NCI-H524 treated with DMSO at 0.1 percent for 48 hours (cell line): ENCODE measurements at places on chromosomes 3 and 15.

DNA sequence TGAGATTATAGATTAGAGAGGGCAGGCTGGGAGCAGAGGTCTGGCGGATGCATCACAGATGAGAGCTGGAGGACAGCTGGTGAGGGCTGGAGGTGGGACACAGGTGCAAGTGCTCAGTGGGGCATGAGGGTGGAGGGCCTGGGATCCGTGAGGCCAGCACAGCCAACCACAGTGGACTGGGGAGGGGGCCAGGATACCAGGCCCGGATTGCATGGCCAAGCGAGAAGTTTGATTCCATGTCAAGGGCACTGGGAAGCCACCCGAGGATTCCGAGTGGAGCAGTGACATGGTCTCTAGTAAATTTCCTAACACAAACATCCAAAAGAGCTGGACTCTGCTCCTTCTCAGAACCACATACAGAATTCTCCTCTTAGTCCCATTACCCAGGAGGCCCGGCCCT, 44.0 kb upstream of the SLC41A3 start:
- DNase-seq, result no peak

DNA sequence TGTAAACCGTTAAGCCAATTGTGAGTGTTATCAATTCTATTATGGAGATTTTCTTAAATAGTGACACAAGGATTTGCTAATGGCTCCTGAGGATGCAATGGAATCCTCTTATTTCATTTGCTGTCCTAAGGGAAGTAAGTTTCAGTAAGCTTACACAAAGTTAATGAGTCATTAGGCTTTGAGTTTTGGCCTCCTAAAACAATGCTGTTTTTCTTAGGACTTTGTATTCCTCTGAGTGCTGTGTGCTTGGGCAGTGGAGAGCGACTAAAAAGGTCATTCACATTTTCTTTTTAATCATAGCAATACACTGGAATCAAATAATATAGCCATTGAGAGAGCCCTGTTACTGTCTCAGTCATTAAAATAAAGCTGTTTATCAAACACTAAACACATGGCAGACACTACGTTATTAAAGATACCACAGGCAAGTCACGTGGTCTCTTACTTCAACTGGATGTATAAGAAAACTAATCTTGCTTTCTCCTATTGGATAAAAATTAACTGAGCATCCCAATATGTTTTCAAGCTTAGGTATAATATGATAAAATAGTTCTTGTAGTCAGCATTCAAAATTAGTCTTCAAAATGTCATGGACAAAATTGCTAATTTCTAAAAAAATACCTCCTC, 290.8 kb downstream of the NLGN1 start:
- no peak for DNase-seq

DNA sequence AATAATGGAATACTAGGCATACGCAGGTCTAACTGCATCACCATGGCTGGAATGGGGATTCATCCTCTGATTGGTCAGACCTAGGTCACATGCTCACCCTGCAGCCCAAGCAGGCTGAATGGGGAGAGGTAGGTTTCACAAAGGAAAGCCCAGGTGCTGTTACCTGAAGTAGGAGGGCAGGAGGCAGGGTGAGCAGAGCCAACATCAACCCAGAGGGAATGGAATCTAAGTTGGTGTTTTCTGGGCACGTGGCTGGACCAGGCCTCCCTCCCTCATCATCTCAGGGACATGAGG, 6.7 kb upstream of the H1-8 start:
- no peak for DNase-seq

GRCh38 chr3:124088801-124089200, 96.9 kb upstream of the ROPN1 start:
- DNase-seq, result no peak

DNA sequence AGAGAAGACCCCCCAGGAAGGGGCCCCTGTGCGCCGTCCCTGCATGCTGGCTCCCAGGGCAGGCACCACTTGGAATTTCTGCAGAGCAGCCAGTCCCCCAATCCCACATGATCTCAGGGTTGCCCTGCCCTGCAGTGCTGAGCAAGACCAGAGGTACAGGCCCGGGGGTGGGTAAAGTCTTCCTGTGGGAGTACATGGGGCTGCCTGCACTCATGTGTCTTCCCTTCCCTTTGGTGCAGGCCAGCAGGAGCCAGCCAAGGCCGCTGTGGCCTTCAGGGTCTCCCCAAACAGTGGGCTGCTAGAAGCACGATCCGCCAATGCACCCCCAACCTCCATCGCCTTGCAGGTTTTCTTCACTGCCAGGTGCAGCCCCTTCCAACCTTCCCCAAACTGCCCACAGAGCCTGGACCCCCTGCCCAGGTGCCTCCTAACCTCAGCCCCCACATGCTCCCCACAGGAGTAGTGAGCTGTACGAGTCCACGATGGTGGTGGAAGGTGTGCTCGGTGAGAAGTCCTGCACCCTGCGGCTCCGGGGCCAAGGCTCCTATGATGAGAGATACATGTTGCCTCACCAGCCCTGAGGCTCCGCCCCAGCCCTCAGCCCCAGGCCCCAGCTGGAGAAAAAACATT, 15.0 kb downstream of the ACAA1 start:
- DNase-seq, result no peak

DNA sequence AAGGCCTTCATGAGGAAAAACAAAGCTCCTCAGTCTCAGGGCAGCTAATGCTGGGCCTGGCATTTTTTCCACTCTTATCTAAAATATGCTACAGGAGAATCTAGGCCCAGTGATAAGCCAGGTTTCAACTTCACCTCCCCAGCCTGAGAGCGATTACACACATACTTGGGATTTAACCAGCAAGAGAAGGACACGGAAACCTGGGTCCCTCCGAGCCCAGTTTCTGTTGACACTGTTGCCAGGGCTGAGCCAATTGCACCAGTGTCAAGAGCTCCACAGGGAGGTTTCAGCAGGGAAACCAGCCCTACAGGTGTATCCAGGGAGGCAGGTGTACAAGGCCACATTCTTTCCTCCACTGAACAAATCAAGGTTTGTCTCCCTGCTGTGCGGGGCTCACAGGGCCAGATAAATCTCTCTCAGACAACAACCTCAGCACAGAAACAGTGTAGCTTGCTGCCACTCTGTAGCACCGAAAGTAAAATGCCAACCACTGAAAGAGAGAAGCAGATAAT, 85.4 kb downstream of the MAGI1 start:
- no peak for DNase-seq

DNA sequence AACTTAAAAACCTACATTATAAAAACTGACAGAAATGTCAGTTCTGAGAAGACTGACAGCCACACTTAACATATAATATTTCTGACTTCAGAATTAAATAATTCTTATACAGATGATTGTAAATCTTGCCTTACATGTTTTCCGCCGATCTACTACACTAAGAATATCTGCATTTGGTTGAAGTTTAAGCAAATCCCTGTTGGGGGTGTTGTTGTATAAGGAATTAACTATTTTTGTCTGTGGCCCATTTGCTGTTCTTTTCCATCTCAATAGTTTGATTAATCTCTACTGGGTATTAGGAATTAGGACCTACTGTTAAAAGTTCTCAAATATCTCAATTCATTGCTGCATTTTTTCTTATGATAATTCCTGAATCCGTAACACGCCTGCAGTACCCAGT, 838.3 kb upstream of the ROBO1 start:
- no peak for DNase-seq

- no peak for DNase-seq
Measured at GRCh38 chr15:75599401-75599800, 20.3 kb upstream of the PTPN9 start.

- no peak for DNase-seq
Measured at GRCh38 chr3:188948281-188948996, 223.3 kb upstream of the TPRG1 start.

GRCh38 chr15:84919106-84919667, 34.7 kb downstream of the SLC28A1 start:
- DNase-seq, result no peak

DNA sequence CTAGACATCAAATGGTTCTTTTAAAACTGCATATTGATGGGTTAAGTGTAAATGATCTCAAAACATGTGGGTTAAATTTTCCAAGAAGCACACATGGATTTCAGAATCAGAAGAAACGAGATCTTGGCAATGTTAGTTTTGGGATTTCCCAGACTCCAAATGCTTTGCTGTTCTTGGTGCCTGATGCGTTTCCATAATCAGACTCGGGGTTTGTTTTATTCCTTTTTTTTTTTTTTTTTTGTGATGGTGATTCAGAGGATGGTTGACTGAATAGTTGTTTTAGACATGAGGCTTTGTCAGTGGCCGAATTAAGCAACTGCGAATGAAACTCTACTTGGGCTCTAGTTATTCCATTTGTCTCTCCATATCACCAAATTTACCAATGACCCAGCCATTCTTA, 52.2 kb upstream of the FAM98B start:
- DNase-seq, result no peak
